ENCODE measurements at places on chromosomes 2 and 18.

GRCh38 chr2:228657807-228658402, 476.4 kb upstream of the SPHKAP start:
- DNase-seq, result no peak

DNA sequence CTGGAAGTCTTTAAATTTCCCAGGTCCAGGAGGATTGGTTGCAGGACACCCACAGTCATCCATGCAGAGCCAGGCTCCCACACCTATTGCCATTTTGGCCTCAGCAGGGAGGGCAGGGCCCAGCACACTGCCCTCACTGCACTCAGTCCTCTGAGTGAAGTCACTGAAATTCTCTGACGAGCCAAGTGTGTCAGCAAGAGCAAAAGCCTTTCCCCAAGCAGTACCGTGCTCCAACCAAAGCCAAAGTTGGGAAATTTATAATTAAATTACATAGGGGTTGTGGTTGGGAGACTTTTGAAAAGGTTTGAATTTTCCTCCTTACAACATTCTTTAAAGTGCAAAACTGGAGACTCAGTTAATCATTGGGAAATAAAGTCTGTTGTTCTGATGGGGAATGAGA, 98.5 kb upstream of the CD226 start:
- DNase-seq, result no peak

GRCh38 chr2:172387361-172387760, 40.0 kb upstream of the ITGA6 start:
- DNase-seq, result no peak

DNA sequence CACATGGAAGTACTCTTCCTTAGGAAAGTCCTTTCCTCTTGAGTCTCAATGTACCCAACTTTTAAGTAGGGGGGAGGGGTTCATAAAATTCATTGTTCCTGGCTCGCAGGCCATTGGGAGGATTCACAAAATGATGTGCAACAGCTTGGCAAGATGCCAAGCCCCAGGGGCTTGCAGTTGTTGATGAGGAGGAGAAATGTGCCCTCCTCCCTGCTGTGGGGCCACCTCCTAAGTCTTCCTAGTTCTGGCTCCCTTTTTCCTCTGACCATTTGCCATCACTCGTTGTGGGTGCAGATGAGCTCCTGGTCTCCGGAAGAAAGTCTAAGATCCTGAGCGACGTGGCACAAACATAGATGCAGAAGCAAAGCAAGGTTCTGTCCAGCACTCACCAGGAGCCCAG, 435.4 kb downstream of the EIPR1 start:
- no peak for DNase-seq

- DNase-seq, result no peak
These were observed 197.8 kb upstream of the MYT1L start for GRCh38 chr2:2528846-2529245.

- DNase-seq, result no peak
These were observed 57.7 kb upstream of the SEMA4C start for GRCh38 chr2:96927405-96928171.

- no peak for DNase-seq
These were observed 50.9 kb downstream of the NCAPH start for GRCh38 chr2:96386470-96386869.

DNA sequence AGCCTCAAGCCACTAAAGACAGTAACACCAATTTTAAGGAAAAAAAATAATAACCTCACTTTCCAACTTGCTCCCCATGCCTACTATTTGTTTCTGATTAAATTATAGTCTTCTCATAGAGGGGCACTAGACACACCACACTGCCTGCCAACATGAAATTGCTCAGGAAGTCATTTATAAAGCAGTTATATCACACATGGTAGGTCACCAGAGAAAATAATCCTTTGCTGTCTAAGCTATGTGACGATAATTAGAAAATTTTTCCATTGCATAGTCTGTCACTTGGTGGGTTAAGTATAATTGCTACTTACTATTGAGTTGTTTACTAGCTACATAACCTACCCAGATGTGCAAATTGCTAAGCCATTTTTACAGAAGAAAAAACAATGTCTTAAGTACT, 85.2 kb downstream of the INO80D start:
- DNase-seq, result no peak

- DNase-seq, result no peak
These were observed 49.4 kb upstream of the APCDD1 start for GRCh38 chr18:10405014-10405493.

GRCh38 chr2:102585847-102586404, 33.4 kb upstream of the SLC9A2 start:
- DNase-seq, result no peak

- no peak for DNase-seq
These were observed 213.3 kb downstream of the ACKR3 start for GRCh38 chr2:236782938-236783337.

DNA sequence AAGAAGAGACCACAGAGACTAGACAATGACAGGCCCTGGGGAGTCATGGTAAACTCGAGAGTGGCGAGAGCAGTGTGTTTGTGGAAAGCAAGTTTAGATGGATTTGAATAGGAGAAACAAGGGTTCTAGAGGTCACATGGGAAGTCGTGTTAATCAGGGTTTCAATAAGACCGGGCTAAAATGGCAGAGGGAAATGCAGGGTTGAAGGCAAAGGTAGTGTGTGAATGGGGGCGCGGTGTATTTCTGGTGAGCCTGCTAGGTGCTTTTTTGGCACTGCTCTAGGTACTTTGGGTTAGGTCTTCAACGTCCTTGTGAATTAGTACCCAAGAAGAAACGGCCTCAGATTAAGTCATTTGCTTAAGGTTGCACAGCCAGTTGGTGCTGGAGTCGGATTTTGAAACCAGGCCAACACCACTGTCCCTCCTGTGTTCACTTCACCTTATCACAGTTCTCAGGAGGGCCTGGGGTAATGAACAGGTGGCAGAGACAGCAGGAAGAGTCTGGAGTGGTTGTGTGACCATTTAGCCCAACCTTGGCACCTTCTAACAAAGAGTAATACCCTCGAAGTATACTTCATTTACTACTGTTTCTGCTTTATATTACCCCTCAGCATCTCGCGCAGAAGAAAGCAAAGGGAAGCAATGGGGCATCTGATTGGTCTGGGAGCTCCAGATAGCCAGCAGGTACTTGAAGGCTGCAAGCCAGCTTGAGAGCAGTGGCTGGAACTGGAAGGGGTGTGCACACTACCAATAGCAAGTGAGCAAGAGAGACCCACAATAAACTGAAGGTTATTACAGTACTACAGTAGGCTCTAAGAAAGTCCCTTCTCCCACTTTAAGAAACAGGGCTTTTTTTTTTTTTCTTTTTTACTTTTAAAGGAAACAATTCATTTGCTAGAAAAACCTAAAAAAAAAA, 33.4 kb upstream of the GAREM2 start:
- DNase-seq, result no peak

DNA sequence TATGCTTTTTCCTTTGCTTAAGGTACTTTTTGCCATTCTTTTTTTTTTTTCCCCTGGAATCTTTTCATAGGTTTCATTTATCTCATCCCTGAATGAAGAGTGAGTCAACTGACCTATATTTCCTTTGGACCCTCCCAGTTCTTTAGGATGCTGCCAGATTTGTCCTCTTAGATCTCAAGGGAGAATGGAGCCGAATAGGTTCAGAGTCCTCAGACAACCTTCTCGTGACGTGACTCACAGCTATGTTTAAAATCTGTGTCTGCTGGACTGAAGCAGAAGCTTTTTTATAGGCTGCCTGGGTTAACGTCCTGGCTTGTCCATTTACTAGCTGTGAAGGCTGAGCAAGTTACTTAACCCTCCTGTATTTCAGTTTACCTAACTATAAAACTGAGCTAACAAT, 358.6 kb downstream of the DLGAP1 start:
- DNase-seq, result no peak

GRCh38 chr2:120508567-120509041, 162.7 kb downstream of the INHBB start:
- DNase-seq, result no peak

- no peak for DNase-seq
These were observed 30.3 kb downstream of the TNP1 start for GRCh38 chr2:216829533-216829932.

- DNase-seq, result no peak
These were observed 21.6 kb downstream of the PMAIP1 start for GRCh38 chr18:59921384-59921891.

DNA sequence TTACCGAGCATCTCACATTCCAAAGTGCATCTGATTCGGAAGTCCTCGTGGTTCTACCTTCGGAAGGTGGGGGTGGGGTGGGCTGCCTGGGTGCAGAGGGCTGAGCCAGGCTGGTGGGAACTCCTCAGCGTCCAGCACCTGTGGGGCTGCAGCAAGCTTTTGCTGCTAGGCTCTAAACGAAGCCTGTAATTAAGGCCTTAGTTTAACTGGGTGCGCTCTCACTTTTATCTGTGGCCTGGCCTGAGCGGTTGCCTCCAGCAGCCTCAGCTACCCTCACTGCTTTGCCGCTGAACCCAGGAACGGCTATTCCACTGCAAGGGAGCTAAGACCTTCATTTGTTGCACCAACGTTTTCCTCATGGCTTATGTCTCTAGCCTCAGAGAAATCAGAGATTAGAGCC, 48.4 kb downstream of the TMEM17 start:
- no peak for DNase-seq

DNA sequence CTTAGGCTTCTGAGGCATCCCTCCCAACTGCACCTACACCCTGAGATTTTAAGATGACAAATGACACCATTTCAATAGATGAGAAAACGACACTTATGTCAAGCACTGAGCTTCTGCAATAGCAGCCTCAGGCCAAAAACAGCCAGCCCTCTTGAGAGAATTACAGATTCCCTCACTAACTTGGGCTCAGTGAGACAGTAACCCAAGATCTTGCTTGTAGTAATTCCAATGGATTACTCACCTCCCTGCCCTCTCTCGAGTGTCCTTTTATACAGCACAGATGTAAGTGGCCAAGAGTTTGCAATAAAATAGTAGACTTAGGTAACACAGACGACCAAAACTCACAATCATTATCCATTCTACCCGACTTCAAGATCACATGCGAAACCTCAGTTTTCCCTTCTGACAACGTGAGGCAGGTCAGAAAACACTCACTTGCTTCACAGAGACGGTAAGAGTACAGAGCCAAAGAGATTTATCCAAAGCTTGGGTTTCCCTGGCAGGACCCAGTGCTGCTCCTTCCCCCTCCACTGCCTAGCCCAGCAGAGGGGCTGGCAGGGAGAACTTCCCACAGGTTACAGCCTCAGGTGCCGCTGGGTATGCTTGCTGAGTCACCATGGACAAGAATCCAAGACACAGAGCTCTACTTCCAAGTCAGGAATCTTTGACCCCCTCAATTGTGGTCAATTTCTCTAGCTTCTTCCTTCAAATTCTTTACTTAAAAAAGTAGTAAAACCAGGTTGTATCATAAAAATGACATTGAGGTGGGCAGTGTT, 181.4 kb downstream of the MYO5B start:
- DNase-seq, result no peak

- no peak for DNase-seq
These were observed 26.2 kb downstream of the SH2D6 start for GRCh38 chr2:85444629-85445172.

GRCh38 chr2:237549643-237550415, 16.5 kb upstream of the PRLH start:
- no peak for DNase-seq

DNA sequence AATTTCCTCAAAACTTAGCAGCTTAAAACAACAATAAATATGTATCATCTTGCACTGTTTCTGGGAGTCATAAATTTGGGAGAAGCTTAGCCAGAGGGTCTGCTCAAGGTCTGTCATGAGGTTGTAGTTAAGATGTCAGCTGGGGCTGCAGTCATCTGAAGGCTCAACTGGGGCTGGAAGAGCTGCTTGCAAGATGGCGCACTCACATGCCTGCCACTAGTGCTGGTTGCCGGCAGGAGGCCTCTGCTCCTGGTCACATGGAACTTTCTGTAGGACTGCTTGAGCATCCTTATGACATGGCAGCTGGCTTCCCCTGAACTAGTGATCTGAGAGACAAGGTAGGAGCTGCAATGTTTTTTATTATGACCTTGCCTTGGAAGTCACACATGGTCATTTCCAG, 215.5 kb upstream of the HAAO start:
- DNase-seq, result no peak

DNA sequence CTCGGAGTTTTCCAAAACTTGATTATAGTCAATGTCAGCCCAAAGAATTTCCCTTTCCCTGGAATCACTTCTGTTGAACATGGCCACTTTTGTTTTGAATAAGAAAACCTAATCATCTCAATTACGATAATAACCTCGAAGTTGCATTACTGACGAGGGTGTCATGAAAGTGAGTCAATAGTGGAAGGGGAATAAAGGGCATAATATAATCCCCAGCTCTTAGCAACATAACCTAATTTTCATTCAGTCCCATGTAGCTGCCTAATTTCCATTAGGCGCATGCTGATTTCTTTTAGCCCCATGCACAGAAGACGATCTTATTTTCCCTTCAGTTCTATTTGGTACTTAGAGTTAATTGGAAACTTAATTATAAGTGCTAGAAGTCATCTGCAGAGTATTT, 51.1 kb upstream of the RAPH1 start:
- no peak for DNase-seq

DNA sequence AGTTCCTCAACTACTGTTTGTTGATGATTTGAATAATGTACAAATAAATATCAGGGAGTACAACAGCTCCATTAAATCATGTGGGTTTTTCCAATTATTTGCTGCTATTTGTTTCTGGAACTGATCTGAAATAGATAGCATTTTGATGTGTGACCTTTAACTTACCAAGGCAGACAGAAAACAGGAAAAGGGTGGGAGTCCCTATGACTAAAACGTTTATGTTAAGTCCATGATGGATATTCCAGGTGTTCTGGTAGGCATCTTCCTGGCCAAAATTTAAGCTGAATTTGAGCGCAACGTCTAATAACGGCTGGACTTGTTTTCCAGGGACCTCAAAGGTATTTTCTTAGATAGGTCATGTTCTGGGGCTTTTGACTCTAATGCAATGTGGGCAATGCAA, 41.6 kb downstream of the WIPF1 start:
- no peak for DNase-seq

DNA sequence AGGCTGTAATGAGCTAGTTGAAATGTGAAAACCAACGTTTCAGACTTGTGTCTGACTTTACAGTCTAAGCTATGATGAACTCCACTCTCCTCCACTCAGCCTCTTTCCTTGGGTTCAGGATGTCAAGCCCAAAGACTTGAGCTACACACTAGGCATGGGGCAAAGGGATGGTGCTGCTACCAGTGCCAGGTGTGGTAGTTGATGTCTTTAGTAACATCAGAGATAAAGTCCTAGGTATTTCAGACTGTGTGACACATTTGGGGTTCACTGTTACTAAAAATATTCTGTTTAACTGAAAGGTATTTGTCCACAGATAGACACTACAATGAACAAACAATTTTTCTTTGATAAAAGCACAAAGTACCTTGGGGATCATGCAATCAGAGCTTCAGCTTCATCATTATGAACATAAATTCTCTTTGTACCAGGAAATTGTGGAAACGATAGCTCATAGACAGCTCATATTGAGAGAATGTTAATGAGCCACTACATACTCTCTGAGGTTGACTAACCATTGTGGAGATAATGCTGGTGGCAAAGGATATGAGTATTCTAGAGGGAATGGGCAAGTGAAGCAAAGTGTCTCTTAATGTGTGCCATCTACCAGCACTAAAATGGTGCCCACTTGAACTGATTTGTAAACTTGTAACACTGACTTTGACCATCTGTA, 253.7 kb upstream of the THUMPD2 start:
- DNase-seq, result no peak
